Activated T-helper 1 cell treated with anti-CD3 and anti-CD28 coated beads, Interleukin-2, amount 50 U/mL, for 16 hours (primary cell): ENCODE measurements at places on chromosomes 5 and 9.

DNA sequence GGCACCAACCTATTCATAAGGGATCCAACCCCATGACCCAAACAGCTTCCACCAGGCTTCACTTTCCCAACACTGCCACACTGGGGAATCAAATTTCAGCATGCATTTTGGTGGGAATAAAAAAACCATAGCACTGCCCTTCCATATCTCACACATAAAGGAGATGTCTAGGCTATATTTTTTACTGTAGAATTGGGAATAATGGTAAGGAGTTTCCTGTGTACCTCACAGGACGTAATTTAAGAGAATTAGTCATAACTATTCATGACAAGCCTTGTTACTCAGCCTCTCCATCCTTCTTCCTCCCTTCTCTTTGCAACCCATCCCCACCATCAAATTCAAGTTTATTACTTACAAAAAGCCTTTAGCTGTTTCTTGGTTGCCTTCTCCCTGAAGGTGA is 352.1 kb downstream of the MLLT3 start:
- no peak for DNase-seq

DNA sequence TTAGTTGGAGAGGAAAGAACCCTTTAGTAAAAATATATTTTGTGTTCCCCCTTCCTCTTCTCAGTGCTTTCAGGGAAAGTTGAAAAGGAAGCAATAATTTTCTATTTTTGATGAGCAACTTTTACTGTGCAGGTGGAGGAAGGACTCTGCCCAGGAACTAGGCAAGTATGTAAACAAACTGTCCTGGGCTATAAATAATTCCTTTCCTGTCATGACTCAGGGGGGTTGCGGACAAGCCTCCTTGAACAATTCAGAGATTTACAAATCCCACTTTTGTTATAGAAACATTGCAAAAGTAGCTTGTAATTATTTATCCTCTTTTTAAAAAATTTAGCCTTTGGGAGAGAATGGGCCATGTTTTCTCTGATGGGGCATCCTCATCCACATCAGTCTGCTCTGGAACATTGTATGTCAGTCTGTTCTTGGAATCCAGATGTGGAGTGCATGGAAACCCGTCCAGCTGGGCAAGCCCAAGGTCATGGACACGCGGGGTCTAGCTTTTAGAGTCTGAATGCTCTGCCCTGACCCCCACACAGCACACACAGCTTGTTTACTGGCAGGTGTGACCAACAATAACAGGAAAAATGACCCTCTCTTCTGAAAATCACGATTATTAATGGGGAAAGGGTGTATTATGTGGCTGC is 127.6 kb downstream of the GADD45G start:
- no peak for DNase-seq

DNA sequence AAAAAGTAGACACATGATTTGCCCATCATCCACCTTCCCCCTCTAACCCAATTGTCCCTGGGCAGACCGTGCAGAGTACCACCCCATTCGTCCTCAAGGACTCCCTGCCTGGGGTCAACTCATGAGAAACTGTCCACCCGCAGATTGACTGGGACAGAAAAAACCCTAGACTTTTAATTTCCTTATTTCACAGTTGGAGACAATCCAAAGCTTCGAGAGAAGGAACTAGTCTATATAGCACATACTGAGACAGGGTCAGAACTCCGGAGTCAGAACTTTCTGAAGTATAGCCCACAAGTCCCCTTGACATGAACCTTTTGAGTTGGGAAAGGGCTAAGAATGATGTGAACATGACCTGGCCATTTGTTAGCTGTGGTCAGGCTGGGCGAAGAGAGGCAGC is 7.5 kb upstream of the GPX3 start:
- DNase-seq: no peak

DNA sequence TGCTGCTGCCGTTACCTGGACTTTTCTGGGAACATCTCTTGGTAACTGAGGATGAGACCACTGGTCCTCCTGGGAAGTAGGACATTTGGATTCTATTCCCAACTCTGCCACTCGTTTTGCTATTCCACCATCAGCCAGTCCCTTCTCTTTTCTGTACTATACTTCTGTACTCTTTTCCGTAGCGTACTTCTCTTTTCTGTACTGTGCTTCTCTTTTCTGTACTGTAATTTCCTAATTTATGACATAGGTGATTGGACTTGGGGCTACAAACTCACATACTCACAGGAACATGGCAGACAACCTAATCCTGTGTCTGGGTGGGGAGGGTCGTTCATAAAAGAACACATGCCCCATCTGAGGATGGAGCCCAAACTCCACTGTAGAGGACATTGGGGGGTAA is 335.3 kb upstream of the PANK3 start:
- no peak for DNase-seq

GRCh38 chr5:136043968-136044610 is 15.3 kb downstream of the TGFBI start:
- no peak for DNase-seq

GRCh38 chr5:114581136-114581535 is 219.3 kb downstream of the KCNN2 start:
- DNase-seq: no peak

GRCh38 chr9:131658377-131659129 is 81.3 kb downstream of the RAPGEF1 start:
- no peak for DNase-seq

DNA sequence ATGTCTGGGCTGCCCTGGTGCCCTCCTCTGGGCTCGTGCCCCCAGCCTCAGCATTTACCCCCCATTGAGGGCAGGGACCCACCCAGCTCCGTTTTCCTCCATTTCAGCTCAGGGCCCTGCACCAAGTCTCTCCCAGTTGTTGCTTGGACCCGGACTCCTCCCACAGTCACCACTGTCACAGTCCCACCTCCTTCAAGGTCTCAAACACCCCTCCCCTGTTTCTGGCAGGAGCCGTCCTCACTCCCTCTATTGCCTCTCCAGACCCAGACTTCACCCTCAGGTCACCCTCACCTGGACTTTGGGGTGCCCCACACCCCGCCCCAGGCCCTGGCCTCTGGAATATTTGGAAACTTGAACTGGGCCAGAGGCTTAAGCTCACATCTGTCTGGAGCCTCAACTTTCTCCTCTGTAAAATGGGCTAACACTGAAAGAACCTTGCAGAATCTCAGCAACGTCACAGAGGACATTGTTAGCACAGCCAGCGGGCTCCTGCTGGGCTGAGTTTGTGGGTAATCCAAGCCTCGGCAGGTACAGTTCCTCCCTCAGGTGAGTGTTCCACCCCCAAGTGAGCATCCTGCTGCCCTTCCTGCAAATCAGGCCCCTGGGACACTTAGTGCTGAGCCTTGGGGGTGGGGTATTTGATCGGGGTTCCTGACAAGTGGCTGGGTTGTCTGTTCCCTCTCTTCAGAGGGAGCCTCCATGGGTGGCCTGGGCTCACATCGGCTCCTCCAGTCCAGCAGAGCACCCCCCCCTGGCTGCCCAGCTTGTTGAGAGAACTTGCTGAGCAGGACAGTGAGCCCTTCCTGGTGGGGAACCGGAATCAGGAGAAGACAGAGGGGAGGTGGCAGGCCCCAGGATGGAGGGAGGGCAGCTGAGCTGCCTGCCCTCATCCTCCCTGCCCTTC is 130.1 kb downstream of the C9orf50 start:
- no peak for DNase-seq

GRCh38 chr9:88810826-88811225 is 180.4 kb upstream of the S1PR3 start:
- no peak for DNase-seq

- peak; percentile 16 for DNase-seq
Observed at GRCh38 chr9:128818839-128819715, 777 bp downstream of the ENDOG start.

DNA sequence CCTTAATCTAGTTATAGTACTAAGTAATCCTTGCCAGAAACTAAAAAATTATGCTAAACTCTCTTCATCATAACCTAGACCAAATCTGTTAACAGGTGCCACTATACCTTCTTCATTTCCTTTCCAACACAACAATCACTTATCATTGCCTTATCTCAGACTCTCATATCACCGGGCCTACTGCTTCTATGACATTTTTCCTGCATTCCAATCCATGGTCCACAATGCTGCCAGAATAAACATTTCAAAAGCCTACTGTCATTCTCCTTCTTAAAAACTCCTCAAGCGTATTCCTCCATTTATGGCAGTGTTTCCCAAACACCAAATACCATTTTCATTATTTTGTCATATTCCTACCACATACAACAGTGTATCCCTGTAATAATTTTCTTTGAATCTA is 6.5 kb downstream of the PPP6C start:
- no peak for DNase-seq

DNA sequence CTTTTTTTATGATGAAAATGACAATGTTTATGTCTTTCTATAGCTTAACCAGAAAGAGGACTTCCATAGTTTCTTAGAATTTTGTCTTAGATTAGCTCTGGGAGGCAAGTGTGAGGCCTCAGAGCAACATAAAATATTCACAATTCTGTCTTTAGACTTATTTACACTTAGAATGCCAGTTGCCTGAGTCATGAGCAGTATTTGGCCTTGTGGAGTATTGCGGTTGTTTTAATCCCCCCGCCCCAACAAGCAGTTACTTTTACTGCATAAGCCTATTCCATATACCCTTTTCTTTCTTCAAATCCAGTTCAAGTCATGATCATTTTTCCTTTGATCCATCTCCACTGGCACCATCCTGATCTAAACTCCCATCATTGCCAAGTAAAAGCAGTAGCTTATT is 198.0 kb upstream of the EGFLAM start:
- no peak for DNase-seq

DNA sequence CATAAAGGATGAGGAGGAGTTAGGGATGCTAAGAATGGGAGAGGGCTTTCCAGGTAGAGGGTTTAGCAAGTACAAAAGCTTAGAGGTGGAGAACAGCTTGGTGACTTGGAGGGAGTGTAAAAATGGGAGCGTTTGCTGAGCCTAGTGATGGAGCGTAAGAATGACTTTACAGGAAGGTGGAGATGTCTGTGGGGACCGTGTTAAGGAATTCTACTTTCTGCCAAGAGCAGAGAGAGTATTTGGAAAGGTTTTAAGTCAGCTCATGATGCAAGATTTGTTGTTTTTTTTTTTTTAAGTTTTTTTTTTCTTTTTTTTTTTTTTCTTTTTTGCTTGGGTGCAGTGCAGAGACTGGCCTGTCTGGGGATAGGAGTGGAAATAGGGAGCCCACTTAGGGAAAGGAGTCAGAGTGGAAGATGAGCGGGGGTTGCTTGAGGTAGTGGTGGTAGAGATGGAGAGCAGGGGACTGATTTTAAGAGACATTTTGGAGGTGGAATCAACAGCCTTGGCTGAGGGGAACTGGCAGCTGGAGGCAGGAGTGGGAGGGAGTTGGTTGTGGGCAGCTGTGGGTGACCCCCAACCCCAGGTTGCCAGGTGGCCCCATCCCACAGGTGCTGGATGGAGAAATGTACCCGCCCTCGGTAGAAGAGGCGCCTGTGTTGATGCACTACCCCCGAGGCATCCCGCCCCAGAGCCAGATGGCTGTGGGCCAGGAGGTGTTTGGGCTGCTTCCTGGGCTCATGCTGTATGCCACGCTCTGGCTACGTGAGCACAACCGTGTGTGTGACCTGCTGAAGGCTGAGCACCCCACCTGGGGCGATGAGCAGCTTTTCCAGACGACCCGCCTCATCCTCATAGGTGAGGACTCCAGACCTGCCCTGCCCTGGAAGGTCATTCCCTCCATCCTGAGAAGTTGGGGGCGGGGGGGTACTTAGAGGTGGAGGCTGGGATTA is 12.4 kb downstream of the PTGS1 start:
- DNase-seq: no peak

DNA sequence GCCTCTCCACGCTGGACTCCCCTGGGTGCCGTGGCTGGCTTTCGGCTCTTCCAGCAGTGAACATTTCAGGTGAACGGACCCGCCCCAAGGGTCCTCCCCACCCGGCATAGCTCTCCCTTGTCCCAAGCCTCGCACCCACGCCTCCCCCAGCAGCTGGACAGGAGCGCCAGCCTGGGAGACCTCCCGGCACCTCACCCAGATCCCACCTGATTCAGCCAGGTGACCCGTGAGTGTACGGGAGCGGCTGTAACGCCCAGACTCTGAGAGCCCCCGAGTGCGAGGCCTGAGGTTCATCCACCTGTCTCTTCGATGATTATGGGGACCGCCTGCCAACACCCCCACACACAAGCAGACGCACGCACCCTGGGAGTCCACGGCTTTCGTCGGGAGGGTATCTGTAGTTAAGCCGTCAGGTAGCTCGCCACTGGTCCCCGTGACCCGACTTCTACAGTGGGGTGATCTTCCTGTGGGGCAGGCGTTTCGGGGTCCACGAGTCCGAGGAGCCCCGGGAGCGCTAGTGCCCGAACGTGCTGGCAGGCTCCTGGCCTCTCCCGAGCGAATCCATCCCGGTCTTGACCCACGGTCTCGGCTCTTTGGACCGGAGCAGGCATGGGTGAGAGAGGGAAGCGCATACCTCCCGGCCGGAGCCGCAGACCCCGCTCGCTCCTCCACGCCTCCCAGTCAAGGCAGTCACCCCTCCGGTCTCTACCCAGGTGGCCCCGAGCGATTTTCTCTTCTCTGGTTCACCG is 14.9 kb downstream of the TRIM7 start:
- DNase-seq: no peak

GRCh38 chr9:71769175-71770161 is 1.2 kb upstream of the CEMIP2 start:
- peak; percentile 49 for DNase-seq

DNA sequence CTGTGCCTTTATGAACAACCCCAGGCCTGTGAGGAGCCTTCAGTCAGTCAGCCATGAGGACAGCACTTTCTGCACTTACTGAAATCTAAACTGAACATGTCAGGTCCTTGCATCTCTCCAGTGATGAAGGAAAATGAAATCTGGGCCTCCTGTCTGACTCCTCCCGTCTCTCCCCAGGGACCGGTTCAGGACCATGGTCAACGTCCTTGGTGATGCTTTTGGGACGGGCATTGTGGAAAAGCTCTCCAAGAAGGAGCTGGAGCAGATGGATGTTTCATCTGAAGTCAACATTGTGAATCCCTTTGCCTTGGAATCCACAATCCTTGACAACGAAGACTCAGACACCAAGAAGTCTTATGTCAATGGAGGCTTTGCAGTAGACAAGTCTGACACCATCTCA is 77.0 kb upstream of the PLPP6 start:
- no peak for DNase-seq

DNA sequence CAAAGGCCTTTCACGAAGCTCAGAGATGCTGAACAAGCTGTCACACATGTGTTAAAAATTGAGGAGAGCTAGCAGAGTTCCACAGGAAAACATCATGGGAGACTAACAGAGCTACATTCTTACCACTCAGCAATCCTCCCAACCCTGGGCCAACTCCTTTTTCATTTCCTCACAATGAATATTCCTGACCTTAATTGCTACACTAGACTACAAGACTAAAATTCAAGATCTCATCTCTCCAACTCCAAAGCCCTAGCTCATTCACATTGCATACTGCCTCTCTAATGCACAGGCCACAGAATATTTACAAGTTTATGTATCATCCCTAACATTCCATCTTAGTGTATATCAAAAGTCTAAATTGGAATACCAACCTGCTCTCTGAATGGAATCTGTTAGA is 21.2 kb downstream of the ERMP1 start:
- no peak for DNase-seq

DNA sequence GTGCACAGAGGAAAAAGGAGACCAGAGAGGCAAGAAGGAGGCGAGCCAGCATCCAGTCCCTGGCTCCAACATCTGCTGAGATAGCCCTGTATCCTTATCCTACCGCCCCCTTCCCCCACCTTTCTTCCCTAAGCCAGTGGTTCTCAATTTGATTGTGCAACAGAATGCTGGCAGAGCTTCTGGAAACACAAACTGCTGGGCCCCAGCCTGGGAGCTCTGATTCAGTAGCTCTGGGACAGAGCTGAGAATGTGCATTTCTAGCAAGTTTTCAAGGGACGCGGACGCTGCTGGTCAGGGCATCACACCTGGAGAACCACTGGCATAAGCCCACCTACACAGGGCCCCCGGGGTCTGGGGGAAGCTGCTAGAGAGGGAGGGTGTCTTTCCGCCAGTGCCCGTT is 21.1 kb downstream of the AK8 start:
- no peak for DNase-seq
